ENCODE measurements at places on chromosomes 4 and X.

- no peak for DNase-seq
Measured at GRCh38 chr4:3067473-3068001, 6.8 kb downstream of the HTT-AS start.

GRCh38 chr4:54745031-54745770, 87.4 kb downstream of the KIT start:
- DNase-seq: no peak

DNA sequence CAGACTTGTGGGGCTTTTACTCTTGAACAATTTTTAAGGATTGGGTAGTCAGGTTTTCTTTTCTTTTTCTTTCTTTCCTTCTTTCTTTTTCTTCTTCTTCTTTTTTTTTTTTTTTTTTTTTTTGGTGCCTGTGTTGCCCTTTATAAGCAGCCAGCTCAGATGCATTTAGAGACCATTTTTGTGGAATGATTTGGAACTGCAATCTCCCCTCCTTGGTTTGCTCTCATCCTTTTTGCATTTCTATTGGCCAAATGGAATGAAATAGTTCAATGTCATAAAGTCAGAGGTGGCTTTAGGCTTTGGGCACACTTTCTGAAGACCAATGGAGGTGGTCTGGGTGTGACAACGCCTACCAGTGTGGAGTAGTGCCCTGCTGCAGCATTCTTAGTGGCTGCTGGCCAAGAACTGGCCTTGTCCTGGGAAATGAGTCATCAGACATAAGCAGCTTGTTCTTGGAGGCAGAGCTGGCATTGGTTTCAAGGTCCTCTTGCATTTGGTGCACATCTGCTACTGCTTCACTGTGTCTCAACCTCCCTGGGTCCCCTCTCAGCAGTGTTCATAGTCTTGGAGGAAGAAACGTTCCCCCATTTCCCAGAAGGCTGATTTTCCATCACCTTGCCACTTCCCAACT, 84.5 kb downstream of the CT47B1 start:
- DNase-seq: no peak

DNA sequence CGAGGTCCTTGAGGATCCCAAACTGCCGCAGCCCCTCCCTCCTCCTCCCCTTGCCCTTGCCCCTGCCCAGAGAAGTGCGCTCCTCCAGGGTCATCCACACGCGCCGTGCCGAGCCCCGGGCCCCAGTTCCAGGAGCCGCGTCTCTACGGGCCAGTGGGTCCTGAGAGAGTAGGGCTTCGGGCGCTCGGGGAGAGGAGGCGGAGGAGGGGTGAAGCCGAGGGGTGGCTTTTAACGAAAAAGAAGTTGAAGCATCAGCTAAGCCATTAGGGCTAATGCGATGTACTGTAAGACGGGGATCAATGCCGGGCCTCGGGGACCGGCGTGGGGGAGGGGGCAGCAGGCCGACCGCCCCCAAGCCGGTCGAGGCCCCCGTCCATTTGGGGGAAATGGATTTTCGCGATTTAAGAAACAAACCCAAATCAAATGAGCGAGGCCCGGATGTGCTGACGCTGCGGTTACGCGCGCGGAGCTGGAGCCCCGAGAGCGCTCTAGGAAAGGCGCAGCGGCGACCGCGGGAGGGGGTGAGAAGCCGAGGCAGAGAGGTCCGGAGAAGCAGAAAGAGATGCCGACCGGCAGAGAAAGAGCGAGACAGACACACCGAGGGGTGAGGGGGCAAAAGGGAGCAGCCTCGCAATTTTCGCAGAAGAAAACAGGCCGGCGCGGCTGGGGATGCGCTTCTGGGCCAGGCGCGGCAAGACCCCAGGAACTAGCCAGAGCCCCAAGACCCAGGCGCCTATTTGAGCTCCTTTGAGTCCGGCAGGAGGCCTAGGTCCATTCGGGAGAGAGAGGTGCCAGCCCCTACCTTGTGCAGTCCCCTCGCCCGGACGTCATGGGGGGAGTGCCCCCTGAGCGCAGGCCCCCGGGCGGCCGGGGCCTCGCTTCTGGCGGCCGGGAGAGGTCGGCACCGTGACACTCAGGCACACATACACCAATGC, 13.6 kb downstream of the HMX1 start:
- DNase-seq: no peak

DNA sequence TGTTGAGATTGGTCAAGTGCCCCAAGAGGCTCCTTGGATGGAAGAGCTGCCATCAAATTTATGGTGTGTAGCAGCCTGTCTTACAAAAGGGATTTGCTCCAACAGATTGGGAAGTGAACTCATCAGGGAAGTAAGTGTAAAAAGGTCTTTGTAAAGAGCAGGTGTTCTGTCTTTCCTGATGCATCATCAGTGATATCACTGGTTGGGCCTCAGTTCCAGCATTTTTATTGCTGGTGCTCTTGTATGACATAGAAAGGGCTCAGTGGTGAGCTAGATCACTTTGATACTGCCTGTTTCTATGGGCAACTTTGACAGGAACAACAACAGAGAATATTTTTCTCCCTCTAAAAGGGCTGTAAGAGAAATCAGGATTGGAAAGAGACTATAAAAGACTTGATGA, 8.7 kb upstream of the GABRE start:
- DNase-seq: no peak

GRCh38 chr4:175562542-175562941, 249.5 kb downstream of the GPM6A start:
- no peak for DNase-seq

- DNase-seq: no peak
Measured at GRCh38 chr4:162770761-162771490, 395.8 kb downstream of the NAF1 start.

DNA sequence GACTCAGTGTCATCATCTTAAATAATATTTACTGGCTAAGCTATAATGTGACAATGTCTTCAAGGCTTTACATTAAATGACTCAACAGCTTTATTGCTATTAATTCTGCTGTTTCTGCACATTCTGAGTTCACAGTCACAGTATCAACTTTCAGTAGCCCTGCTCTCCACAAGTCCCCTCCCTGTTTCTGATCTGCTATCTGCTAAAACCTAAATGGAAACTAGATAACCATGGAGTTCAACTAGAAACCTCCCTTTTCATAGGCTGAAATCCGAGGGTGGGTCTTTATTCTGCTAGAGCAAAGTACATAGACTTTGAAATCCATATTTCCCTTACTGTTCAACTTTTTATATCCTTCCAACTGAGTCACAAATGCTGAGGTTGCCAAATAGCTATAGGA, 5.4 kb upstream of the ACE2 start:
- no peak for DNase-seq

DNA sequence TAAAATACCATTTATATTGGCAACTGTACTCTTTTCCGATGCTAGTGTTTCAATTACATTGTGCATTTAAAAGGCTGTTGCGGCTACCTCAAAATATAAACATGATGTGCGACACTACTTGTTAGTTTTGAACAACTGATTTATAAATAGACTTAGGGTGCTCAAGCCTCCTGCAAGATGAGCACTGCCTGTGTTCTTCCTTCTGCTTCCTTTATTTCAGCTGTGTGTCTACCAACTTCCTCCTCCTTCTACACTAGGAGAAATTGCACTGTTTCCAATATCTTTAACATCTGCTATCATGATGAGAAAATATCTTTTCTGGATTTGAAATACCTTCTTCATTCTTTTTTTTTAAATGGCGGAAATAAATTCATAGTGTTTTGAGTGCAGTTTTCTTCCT, 24.0 kb downstream of the TET2 start:
- DNase-seq: no peak

- DNase-seq: no peak
Measured at GRCh38 chr4:48556268-48556667, 66.2 kb downstream of the ZAR1 start.

DNA sequence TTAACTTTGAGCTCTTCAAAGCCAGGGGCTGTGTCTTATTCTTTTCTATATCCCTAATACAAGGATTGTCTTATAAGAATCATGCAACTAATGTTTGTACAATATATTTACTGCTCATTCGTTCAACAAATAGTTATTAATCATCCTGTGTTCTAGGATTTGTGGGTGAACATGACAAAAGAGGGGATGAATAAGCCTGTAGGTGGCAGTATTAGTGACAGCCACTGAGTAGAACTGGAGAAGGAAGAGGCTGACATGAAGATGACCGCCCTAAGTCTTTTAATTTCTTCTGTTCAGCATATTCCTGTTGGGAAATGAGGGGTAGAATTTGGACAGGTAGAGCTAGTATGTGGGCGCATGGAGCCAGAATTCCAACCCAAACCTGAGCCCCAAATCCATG, 11.9 kb upstream of the LINC00632 start:
- no peak for DNase-seq

- DNase-seq: no peak
Measured at GRCh38 chr4:71616168-71616811, 167.6 kb downstream of the GC start.

GRCh38 chr4:55068522-55068921, 56.9 kb downstream of the KDR start:
- DNase-seq: no peak

GRCh38 chr4:153684182-153684970, at the start of gene TLR2:
Gene TLR2 (plus strand): TSS chr4:153684280. CDS start chr4:153702908, 18,628 bp downstream.
- peak; percentile 55 for DNase-seq

- no peak for DNase-seq
Measured at GRCh38 chr4:186593587-186593973, 38.2 kb upstream of the MTNR1A start.
